T-helper 2 cell treated with Interferon-gamma antibody and Interleukin-4, amounts not matched to agents 5 μg/mL and 100 μg/mL, for 36 hours (primary cell): ENCODE measurements at places on chromosomes 3 and 15.
A peak's percentile ranks its signal among the peaks of the same experiment; 100 is the strongest.

- peak; percentile 36 for DNase-seq
These were observed 36.3 kb upstream of the PLA2G4E start for GRCh38 chr15:42056934-42057798.

DNA sequence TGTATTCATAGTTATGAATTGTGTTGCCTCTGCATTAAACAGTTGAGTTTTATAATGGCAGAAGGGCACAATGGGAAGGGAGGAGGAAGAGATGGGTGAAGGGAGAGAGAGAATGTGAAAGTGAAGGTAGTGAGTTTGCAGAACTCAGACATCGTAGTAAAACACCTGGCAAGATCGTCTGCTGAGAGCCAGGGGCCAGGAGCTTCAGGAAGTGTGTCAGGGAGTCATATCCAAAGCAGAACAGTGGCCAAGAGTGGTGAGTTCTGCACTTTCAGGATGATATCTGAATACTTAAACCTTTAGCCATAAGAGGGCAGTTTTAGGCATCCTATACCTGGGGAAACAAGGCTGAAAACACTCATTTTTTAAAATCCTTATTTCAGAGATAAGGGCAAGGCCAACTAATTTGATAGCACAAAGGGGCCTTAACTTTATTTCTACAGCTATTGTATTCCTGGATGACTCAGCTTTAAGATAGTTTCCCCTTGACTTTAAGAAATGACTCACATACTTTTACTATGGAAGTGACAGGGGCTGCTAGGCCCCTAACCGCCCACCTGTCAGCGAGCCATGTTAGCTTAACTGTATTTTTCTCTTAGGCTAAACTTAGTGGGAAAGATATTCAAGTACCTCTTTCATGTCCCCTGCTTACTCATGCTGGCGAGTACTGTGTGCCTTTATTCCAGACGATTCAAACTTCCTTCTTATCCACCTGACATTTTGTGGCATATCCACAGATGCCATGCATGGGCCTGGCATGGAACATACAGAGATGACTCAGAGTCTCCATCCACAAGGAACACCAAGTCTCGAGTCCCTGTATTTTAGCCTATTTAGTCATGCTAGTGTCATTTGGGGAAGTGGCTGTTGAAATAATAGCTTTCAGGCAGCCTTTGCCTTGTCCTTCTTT is 53.9 kb downstream of the RLBP1 start:
- DNase-seq: peak; percentile 78

DNA sequence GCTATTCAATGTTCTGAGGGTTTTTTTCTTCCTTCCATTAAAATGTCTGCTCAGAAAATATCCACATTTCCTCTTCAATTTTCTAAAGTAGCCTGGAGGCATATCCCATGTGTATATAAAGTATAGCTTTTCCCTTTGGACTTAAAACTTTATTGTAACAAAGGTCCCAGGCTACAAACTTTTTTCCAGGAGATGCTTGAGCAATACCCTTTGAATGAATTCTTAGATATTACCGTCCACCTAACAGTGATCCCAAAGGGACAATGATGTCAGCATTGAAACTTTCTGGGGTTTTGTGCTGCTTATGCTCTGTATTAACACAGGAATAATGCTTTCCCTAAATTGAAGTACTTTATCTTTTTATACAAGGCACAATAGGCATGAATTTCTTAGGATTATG is 525.2 kb downstream of the CADM2 start:
- no peak for DNase-seq

DNA sequence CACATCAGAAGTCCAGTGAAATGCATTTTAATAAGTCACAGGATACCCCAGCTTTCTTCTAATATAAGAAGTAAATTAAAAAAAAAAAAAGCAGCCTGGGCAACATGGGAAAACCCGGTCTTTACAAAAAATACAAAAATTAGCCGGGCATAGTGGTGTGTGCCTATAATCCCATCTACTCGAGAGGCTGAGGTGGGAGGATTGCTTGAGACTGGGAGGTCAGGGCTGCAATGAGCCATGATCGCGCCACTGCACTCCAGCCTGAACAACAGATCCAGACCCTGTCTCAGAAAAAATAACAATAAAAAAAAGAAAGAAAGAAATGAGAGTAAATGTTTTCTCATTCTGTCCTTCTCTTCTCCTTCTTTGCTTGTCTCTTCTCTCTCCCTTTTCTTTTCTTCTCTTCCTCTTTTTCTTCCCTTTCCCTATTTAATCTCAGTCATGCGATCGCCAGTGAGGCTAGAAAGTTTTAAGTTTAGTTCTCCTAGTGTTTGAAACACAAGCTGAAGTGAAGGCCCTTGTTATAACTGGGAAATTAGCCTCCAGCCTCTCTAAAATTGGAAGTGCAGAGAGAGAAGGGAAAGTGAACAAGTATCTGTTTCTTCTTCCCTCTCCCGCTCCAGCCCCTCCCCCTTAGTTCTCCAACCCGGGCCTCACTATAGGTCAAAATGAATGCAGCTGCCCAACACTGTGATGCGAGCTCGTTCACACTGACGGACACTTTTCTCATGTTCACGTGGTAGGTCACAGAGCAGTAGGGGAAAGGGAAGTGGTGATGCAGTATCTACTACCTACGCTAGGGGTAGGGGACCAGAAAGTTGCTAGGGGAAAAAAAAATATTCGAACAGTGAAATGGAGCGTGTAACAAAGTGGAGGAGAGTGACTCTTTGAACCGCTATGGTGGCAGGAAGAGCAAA is 23.5 kb upstream of the TSC22D2 start:
- DNase-seq: peak; percentile 71

DNA sequence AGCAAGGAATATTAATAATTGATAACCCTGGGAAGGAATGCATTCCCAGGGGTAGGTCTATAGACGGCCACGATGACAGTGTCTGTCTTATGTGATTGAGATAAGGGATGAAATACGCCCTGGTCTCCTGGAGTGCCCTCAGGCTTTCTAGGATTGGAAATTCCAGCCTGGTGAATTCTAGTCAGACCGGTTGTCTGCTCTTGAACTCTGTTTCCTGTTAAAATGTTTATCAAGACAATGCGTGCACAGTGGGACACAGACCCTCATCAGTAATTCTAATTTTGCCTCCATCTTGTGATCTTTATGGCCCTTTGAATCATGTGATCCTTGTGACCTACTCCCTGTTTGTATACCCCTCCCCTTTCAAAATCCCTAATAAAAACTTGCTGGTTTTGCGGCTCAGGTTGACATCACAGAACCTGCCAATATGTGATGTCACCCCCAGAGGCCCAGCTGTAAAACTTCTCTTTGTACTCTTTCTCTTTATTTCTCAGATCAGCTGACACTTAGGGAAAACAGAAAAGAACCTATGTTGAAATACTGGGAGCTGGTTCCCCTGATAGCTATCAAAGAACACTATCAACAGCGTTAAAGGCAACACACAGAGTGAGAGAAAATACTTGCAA is 183.3 kb downstream of the PDE8A start:
- DNase-seq: no peak

DNA sequence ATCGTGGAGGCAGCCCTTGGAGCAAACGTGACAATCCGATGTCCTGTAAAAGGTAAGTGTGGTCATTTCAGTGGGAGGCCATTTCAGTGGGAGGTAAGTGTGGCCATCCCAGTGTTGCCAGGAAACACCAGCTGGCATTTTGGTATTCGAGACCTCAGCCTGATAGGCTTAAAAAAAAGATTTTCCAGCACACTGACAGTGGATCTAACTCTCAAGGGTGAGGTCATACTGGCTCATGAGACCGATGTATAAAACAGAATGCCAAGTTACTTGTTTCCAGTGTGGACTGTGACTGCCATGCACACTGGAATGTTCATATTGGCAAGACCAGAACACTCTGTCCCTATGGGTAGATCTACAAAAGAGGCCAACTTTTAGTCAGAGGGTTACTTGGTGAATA is 244.4 kb upstream of the GOLGA6L4 start:
- no peak for DNase-seq
